ENCODE measurements at places on chromosomes 12 and 14.

- no peak for DNase-seq
Observed at GRCh38 chr12:113802966-113803758, 163.0 kb downstream of the RBM19 start.

- DNase-seq: no peak
Observed at GRCh38 chr12:108622921-108623514, 10.7 kb downstream of the SELPLG start.

GRCh38 chr12:2970744-2971143, 11.5 kb downstream of the TEAD4 start:
- DNase-seq: no peak

DNA sequence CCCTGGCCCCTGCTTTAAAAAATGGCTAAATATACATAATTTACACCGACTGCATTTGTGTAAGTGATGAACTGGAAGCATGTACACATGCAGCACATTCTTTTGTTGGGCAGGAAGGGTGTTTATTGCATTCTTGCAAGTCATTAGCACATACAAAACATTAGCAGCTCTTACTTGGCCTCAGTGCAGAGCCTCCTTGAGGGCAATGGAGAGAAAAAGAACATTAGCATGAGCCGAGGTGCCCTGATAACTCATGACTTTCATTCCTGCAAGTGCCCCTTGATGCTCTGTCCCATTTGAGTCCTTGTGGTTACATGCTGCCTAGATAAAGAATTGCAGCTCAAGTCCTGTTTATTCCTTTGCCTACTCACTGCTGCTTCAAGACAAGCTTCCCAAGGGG, 61.9 kb downstream of the PAX9 start:
- DNase-seq: no peak

- DNase-seq: no peak
Observed at GRCh38 chr12:65946419-65946818, 122.1 kb downstream of the HMGA2 start.

- DNase-seq: no peak
Observed at GRCh38 chr12:110245369-110245772, 35.7 kb upstream of the ATP2A2 start.

- no peak for DNase-seq
Observed at GRCh38 chr14:44170556-44170955, 336.5 kb downstream of the FSCB start.

DNA sequence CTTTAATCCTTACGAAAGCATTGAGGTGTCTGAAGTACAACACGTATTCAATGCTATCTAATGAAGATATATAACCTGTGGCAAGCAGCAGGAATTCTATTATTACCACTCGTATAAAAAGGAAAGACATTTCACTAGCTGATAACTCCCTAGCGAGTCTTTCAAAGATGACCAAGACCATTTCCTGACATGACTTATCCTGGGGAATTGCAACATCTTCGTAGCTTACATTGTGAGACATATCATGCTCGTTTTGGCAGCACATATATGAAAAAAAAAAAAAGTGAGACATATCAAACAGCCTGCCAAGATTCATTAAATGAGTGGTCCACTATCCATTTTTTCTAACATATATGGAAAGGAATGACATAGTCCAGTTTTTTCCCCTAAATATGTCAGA, 337.0 kb downstream of the FSCB start:
- no peak for DNase-seq

- DNase-seq: no peak
Observed at GRCh38 chr12:118553856-118554504, 177.6 kb downstream of the SUDS3 start.

- no peak for DNase-seq
Observed at GRCh38 chr14:100576091-100577085, 10.8 kb downstream of the BEGAIN start.

GRCh38 chr12:101703487-101703886, 6.0 kb downstream of the CHPT1 start:
- no peak for DNase-seq

DNA sequence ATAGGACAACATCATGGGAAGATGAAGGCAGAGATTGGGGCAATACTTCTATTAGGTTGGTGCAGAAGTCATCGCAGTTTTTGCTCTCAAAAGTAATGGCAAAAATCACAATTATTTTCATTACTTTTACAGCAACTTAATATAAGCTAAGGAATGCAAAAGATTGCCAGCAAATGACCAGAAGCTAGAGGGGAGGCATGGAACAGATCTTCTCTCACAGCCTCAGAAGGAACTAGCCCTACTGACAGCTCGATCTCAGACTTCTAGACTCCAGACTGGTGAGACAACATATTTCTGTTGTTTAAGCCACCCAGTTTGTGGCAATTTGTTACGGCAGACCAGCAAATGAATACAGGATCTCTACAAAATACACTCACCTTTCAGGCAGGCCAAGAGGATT, 348.5 kb upstream of the TBX3 start:
- DNase-seq: no peak

DNA sequence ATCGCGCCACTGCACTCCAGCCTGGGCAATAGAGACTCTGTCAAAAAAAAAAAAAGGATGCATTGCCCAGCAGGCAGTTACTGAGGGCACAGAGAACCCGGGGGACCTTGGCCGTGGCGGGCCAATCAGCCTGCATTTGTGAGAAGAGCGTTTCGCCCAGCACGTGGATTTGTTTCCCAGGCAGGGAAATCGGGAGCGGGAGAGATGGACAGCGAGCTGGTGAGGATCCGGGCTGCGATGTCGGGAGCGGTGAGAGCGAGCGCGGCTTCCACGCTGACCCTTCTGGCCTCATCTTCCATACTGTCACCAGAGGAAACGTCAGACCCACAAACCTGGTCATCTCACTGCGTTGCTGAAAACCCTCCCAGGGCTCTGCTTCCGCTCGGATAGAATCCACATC, 123.5 kb downstream of the RIMBP2 start:
- no peak for DNase-seq

DNA sequence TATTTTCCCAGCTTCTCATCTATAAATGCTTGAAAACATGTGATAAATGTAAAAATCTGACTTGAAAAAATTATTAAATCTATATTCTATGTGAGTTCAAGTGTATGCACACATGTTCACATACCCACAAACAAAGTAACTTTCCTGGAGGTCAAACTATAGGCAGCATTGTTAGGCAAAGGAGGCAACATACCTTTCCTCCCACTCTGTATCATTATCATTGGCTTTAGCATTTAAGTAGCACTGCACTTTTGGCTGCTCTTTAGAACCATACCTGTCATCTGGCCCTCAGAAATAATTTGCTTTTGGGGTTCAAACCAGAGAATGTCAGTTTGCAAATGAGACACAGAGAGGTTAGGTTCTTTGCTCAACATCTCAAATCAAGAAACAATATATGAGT, 102.4 kb upstream of the CCDC196 start:
- no peak for DNase-seq

DNA sequence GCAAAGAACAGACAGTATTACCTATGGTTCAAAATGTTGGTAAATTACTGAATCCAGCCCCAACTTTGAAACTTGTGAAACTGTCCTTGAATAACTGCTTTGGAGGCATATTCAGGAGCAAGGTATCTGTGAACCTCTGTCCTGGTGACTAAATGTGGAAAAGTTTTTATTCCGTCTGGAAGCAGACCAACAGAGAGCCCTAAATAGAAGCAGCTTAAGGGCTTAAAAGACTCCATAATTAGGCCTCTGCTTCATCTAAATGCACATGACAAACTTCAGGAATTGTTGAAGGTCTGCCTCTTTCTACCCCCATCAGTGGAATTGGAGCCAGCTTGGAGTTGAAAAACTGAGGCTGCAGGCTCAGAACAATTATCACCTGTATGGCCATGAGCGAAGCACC, 276.5 kb downstream of the KCNH5 start:
- DNase-seq: no peak

- DNase-seq: no peak
Observed at GRCh38 chr12:56029666-56030293, 8.9 kb downstream of the IKZF4 start.

GRCh38 chr12:121668750-121669520, 519 bp downstream of the MORN3 start:
- no peak for DNase-seq

DNA sequence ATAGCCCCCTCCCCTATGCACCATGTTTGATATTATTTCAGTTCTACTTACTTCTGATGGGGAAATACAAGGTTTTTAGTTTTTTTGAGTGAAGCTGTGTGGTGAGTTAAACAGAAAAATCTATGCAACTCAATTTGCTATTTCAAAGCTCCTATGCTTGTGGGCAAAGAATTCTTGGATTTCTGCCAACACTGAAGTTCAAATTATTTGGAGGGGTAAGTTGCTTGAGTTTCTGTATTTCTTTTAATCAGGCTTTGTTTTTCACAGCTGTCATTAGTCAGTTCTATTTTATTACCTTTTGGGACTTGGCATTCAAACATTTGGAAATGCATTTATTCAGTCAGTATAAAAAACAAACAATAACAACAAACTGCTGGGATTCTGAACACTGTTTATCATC, 407.5 kb upstream of the MGAT4C start:
- DNase-seq: no peak

- DNase-seq: no peak
Observed at GRCh38 chr12:111447571-111448265, 42.0 kb downstream of the SH2B3 start.

DNA sequence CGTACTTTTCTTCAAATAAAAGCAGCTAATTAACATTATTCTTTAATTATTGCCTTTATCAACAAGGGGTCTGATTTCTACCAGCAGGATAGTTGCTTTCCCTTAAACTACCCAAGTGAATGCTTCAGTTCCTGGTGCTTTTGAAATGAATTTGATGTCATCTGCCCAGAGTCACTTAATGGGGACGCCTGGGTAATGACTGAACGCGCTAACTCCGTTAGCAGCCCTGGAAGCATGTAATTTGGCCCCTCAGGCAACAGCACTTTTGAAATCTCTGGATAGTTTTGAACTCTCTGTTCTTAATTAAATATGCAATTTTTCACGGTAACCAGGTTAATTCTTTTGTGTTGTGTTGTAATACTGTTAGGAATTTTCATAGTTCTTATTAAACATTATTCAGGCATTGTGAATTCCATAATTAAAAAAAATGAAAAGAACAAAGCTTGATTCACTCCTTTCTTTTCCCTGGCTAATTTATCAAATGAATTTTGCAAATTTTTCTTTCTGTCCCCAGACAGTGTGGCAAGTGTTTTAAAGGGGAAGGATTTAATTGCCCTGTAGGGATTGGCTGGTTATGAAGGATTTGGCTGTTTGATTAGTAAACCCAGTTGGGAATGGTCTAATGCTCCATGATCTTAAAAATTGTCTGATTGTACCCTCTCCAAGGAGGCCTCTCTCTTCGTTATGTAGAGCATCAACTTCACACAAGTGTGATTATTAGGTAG, 137.5 kb upstream of the MYL2 start:
- no peak for DNase-seq

GRCh38 chr14:74634481-74634880, 22.4 kb upstream of the LTBP2 start:
- DNase-seq: no peak

DNA sequence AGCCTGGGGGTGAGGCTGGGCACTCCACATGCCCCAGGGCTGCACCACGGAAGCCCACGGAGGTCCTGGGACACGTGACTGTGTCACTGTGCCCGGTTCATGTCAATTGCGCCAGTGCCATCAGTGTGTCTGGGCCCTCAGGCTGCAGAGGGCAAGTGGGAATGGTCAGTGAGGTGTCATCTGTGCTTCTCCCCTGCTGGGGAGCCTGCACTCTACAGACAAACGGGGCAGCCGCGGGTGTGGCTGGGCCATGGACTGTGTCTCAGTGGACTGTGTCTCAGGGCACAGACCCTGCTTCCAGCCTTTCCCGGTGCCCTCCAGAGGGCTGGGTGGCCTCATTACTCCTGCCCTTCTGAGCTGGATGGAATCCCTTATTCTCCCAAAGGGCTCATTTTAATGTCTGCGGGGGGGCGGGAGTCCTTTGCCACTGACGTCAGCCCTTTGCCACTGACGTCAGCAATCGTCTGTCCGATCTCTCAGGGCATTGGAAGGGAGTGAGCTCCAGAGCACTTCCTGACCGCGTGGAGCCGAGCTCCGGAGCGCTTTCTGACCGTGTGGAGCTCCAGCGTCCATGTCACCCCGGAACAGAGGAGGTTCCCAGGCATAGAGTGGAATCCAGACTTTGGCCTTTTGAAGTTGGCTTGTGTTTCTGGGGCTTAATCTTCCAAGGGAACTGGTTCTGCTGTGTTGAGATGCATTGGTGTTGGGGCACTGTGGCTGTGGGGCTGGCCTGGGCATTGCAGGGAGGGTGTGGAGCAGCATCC, 72.4 kb downstream of the ADGRD1 start:
- DNase-seq: no peak

DNA sequence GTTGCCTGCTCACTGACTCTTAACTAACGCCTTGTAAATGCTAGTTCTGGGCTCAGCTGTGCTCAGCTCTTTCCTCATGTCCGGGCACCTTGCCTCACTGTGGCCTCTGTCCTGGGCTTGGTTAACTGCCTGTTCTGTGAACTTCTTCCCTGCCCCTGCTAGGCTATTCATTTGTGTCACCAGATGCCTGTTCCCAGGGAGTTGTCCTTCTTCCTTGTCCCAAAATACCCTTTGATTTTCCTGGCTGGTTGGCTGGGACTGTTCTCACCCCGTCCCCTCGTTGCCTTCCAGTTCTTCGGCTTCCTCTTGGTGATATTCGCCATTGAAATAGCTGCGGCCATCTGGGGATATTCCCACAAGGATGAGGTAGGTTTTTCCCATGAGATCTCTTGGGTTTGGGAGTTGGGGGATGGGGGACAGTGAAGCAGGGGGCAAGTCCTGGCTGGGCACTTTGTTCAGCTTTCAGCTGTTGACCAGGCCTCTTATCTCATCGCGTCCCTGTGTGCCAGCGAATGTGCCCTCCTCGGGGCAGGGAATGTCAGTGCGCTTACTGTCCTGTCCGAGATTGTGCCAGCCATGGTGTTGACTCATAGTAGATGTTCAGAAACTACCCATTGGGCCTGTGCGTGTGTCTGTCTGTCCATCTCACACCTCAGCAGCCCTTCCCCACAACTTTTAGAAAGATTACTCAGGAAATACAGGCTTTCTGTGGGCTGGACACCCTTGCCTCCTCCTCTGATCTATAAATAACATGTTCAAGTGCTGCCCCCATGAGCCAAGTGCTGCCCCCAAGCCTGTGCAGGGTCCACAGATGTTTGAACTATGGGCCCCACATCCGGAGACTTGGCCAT, 33.1 kb downstream of the CD9 start:
- DNase-seq: no peak

- DNase-seq: peak; percentile 89
Observed at GRCh38 chr14:24954037-24954699, 95.8 kb downstream of the STXBP6 start.

GRCh38 chr12:93884794-93885460, 207.8 kb downstream of the CRADD start:
- DNase-seq: no peak

DNA sequence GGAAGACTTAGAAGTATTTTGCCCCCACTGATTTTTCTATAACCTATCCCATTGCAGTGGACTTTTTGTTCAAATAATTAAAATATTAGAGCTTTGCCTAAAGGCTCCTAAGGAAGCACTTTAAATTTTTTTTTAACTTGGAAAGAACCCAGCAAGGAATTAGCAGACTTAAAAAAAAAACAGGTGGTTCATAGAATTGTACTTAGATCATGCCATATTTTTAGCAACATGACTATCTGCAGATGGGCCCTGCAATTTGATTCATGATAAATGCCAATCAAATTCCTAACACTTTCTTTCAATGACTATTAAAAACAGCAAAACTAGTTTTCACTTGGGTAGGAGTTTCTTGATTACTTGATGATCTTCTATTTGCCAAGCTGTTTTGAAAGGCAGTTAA, 11.5 kb downstream of the ADAMTS20 start:
- no peak for DNase-seq
